ENCODE measurements at places on chromosomes 5 and 9.

- DNase-seq, result no peak
These were observed 6.3 kb upstream of the IFNA8 start for GRCh38 chr9:21402386-21403251.

DNA sequence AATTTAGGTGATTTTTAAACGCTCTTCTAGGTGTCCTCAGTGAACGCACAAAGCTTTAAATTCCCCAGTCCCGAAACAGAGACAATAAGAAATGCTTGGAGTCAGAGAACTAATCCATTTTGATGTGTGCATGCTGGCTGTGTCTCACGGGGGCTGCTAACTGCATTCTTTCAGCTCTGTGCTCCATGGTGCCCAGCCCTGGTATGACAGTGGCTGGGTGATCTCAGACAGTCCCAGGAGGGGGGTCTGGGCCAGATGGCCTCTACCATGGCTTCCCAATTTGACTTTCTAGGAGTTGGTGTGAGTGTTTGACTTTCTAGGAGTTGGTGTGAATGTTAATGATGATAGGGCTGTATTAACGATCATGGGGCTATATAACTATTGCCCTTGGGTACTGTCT is 12.1 kb downstream of the OLFM1 start:
- DNase-seq, result no peak

DNA sequence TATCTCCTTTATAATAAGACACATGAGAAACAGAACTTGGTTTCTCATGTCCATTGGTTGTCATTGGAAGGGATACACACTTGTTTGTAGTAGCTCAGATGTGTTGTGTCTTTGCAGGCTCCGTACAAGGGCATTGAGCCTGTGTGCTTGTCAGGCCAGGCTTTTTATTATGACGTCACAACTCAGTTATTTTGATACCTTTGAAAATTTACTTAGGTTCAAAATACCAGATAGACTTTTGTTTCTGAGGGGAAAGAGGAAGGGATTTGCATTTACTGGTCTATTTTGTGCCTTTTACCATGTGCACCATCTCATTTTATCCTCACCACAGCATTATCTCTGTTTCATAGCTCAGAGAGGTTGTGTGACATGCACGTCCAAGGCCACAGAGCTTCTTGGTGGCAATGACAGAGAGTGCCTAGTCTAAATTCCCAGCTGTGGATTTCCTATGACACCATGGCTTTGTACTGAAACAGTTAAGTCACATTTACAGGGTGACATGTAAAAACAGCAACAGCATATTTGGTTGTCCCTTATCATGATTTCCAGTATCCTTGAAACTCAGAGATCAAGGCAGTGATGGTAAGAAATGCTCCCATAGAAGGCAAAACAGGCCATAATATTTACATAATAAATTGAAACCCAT is 268.7 kb downstream of the AOPEP start:
- DNase-seq, result no peak

DNA sequence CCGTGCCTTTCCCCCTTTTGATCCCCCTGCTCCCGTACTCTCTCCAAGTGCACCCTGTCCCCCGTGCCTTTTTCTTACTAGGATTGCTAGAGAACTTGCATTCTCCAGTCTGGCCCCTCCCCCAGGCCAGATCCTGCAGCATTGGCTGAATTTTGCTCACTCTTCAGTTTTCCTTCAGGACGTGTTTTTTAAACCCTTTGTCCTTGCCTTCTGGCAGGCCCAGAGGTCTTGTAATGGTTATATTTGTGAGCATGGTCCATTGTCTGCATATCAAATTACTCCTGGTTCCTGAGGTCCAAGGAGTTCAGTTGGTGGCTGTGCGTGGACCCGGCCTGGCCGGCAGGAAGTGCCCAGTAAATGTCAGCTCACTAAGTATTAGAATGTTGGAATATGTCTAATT is 606 bp downstream of the TBC1D13 start:
- DNase-seq, result no peak

Data from memory B cell (primary cell).